ENCODE measurements at places on chromosomes 2 and 18. TPM values are rescaled to one million over a fixed set of nuclear protein-coding genes. Genes with fewer than 3 reads are reported as not detected.

TRPM8 gene
- not detected for total RNA-seq

DUSP11 gene
- total RNA-seq, result 37.1 TPM

DSG2 gene
- total RNA-seq, result 51.6 TPM

CACNB4 gene
- 3.3 TPM for total RNA-seq

TLK1 gene
- 41.0 TPM for total RNA-seq

NOSTRIN gene
- total RNA-seq, result 48.1 TPM

RGPD6 gene
- total RNA-seq, result 79.6 TPM

- DNase-seq, result no peak
Observed at GRCh38 chr2:139622691-139623090, 842.5 kb upstream of the NXPH2 start.

DNA sequence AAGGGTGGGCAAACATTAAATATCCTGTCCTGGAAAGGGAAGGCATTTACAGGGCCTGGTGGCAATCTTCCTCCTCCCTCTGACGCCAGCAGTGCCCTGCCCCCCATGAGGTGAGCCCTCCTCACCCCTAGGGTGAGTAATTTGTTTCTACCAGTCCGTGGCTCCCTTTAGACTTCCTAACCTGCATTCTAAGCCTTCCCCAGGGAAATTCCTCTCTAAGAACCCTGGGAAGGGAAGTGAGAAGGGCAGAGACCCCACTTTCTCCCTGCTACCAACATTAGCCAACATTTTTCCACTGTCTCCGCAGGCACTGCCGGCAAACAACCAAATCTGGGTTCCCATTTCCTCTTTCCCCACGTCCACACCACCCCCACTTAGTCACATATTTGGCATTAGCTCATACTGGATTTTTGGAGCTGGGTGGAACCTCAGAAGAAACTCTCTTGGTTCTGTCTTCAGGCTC, 69.3 kb downstream of the NRP2 start:
- no peak for DNase-seq

DNA sequence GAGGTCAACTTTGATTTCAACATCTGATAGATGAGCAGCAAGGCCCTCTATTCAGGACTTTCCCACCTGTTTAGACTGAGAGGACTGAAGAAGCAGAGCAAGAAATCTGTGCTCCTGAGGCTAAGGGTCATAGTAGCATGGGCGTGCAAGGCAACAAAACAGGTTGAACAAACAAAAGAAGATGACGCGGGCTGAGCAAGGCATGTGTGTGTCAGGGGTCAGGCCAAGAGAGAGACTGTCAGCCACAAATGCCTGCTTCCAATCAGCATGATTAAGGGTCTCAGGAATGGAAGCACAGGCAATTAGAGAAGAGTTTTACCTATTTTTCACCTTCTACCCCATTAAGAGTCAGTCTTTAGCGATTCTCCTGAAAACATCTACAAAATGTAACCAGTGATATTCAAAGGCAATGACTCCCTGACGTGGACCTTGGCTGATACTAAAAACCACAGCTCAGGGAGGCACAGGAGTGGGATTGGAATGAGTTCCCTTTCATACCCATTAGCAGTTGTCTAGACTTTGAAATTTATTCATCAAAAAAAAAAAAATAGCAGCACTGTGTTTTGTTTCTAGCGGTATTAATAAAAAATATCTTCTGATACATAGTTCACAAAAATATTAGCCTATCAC, 81.9 kb downstream of the DYNAP start:
- no peak for DNase-seq

DNA sequence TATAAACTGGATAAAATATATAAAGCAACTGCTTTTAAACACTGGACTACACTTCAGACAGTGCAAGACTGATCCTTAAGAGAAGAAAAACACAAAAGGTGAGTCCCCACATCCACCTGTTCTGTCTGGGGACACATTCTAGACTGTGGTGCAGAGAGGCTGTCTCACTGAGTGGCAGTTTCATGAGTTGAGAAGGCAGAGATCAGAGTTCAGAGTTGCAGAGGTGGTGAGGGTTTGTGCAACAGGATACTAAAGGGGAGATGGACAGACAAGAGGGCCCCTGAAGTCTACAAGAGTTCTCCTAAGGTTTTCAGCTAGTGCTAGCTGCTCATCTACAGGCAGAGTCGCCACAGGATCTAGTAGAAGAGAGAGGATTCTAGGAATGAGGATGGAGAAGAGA, 68.0 kb downstream of the METTL8 start:
- no peak for DNase-seq

DNA sequence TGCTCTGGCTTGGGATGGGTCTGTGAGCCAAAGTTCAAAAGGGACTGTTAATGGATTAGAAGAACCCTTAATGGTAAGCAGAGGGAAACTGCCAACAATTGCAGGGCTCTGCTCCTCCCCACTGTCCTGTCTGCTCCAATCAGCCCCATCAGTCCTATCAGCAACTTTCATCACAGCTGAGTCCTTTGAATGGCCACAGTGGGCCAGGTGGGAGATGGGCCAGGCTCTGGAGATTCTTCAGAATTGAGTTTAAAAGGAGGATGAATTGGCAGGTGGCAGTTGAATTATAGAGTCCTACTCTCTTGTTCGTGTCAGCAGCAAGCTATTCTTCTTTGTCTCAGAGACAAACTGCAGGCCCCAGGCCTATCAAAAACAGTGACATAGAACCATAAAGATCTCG, 573.9 kb downstream of the EPHA4 start:
- no peak for DNase-seq

DNA sequence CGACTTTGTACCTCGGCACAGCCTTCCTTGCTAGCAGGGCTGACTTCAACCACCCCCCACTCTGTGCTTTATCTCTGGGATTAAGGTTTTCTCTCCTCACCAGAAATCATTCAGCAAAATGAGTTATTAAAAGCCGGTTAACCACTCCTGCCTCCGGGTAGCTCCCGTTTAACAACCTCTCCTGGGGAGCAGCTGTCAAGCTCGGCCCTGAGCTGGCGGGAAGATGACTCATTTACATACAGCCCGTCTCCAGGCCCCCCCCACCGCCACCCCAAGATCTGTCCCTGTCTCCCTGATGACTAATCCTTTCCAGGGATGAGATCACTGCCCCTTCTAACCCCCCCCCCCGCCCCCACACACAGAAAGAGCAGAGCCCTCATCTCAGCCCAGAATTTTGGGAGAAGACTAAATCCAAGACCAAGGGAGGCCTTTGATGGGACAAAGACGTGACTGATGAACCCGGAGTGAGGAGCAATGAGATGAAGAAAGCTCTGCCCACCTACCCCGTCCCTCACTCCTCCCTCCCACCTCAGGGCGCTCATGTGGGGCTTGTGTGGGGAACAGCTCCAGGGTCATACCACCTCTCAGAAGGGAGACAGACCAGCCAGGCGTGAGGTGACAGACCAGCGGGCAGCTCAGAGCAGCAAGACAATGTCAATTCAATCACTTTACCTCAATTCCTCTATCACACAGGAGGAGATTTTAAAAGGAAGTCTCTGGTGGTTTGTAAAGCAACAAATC, 131.4 kb downstream of the MSH2 start:
- no peak for DNase-seq

DNA sequence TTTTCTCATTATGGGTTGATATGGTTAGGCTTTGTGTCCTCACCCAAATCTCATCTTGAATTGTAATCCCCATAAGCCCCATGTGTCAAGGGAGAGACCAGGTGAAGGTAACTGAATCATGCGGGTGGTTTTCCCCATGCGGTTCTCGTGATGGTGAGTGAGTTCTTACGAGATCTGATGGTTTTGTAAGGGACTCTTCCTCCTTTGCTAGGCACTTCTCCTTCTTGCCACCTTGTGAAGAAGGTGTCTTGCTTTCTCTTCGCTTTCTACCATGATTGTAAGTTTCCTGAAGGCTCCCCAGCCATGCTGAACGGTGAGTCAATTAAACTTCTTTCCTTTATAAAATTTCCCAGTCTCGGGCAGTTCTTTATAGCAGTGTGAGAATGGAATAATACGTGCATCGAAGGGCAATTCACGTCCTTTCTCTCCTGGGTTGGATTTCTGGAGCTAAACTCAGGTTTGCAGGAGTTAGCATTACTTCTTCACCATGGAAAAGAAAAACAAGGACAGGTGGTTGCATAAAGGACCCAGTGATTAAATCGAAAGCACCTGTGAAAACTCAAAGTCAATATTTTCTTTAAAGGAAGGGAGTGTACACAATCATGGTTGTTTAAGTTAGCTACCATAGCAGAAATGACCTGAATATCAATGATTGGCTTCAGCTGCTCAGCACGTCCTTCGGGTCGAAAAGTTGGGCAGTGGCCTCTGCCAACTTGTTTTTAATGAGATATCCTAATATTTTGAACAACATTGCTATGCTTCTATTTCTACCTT, 54.1 kb downstream of the CDC42EP3 start:
- no peak for DNase-seq

DNA sequence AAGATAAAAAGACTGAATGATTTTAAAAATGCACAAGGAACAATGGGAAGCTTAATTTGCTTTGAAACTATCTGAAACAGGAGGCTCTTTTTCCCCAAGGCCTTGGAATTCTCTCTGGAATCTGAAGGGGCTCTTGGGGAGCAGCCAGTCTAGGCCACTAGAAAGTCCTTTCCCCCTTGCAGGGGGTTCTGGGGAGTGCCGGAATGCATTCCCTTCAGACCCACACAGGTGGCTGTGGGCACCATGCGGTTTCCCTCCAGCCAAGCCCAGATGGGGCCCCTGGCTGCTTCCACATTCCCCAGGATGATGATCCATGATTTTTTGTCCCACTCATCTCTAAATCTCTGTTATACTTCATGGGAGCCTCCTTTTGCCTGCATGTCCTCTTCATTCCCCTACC, 10.7 kb downstream of the GPR45 start:
- DNase-seq, result peak; percentile 73

GRCh38 chr2:34828481-34828880, 1229.4 kb upstream of the FAM98A start:
- DNase-seq, result no peak

- no peak for DNase-seq
Observed at GRCh38 chr2:172783165-172783898, 47.7 kb downstream of the RAPGEF4 start.

All from thyroid gland (tissue), 4 donors.